Cardiac fibroblast (primary cell): ENCODE measurements at places on chromosomes 16 and 17.

- DNase-seq = peak; percentile 22
These were observed 14.2 kb upstream of the ZFHX3 start for GRCh38 chr16:73062001-73062616.

DNA sequence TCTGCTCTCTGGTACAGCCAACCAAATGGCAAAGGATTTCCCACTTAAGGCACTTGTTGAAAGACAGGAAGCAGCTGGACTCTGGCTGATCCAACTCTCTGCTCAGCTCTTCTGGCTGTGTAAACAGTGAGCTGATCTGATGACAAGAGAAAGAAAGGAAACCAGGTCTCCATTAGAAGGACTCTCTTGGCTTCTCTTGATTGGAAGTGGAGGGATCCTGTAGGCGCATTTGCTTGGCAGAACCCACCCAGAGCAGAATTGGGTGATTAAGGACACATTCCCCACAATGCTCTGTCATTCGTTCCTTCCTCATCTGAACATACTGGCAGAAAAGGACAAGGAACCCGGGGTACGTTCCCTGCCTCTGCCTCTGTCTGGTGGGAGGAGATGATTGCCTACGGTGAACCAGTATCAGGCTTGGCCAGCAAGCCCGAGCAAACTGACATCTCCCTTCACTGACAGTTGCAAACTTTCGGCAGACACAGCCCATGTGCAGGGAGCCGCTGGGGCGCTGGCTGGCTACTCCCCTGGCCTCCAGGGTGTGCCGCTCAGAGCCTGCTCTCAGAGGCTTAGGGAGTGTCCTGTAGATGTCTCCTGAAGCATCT, 29.1 kb downstream of the LDHD start:
- peak; percentile 90 for DNase-seq

GRCh38 chr17:68196394-68197090, 51.3 kb upstream of the AMZ2 start:
- DNase-seq = no peak

DNA sequence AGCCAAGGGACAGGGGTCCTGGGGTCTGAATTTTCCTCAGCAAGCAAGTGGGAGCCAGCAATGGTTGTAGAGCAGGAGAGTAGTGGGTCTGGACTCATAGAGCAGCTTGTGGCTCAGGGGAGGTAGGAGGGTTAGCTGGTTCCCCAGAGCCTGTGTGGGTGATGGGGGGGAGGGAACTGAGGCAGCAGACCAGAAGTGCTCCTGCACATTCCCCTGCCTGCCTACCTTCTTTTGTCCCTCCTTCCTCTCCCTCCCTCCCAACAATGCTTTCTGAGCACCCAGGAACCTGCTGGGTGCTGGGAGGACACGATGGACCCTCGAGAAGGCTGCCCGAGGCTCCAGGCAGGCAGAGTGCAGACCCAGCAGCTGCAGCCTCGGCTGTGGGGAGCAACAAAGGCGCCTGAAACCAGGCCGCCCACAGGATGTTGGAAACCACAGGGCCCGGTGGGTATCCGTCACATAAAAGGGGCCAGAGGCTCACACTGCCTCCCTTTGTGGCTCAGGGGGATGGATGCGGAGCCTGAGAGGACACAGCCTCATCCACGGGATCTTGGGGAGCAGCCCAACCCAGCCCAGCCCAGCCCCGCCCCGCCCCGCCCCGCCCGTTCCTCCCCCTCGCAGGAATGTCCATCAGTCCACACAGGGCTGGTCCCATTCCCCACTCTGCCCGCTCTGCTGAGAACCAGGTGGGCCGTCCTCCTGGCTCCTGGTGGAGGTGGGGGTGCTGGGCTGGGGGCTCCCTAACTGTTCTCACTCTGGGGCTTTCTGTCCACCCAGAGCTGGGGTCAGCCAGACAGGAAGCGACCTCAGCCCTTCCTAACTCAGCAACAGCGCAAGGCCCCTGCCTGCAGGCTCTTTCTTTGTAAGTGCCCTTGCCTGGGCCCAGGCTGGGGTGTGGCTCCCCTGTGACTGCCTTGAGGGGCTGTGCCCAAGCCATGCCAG, 1.7 kb upstream of the NLRC3 start:
- no peak for DNase-seq

DNA sequence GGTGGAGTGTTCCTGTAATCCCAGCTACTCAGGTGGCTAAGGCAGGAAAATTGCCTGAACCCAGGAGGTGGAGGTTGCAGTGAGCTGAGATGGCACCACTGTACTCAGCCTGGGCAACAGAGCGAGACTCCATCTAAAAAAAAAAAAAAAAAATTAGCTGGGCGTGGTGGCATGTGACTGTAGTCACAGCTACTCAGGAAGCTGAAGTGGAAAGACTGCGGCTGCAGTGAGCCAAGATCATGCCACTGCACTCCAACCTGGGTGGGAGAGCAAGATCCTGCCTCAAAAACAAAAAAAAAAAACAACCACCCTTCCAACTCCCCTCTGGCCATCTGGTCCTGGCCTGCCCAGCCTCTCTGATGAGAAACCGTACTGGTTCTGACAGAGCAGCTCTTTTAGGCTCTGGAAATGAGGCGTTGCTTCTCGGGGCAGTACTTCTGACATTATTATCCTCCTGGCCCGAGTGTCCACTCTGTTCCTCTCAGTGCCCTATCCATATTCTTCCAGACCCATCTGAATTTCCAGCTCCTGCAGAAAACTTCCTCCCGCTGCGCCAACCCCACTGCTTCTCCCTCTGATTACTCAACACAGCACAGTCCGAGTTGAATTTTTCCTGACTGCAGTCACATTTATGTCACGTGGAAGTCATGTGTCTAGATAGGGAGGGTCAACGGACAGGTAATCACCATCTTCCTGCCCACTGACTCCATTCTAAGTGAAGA, 13.3 kb downstream of the GGA2 start:
- peak; percentile 67 for DNase-seq

DNA sequence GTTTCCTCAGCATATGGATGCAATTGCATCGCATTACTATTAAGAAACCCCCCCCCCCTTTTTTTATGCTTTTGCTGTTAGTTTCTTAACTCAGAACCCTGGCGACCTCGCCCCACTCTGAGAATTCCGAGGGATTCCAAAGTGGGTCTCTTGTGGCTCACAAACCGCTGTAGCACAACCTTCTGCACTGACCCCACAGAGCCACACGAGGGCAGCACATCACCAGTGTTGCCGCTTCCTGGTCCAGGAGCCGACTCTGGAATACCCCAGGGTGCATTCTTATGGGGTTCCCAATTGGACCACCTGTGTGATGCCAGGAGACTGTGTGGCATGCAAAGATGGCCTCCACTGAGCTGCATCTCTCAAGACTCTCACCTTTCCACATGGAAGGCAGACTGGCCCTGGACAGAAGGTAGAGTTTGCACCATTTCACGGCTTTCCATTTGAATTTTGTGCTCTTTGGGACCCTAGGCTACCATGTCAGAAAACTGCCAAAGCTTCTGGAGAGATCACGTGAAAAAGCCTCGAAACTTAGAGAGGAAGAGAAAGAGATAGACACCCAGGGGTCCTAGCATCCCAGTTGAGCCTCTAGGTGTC, 432.7 kb upstream of the ASIC2 start:
- DNase-seq = peak; percentile 27

- DNase-seq = no peak
These were observed 36.8 kb upstream of the DYNLL2 start for GRCh38 chr17:58046239-58047094.

- no peak for DNase-seq
These were observed 484.2 kb downstream of the HS3ST4 start for GRCh38 chr16:26175944-26176343.

GRCh38 chr17:65035704-65036103, 20.8 kb downstream of the GNA13 start:
- no peak for DNase-seq

- DNase-seq = no peak
These were observed 315.3 kb downstream of the XYLT1 start for GRCh38 chr16:17155485-17155884.

- peak; percentile 3 for DNase-seq
These were observed 7.7 kb downstream of the CCL16 start for GRCh38 chr17:35973333-35974260.

- no peak for DNase-seq
These were observed 27.8 kb downstream of the CMIP start for GRCh38 chr16:81472391-81472790.
